ENCODE measurements at places on chromosomes 16 and 17. TPM values are rescaled to one million over a fixed set of nuclear protein-coding genes. Genes with fewer than 3 reads are reported as not detected.

Gene NRN1L
- 2.1 TPM for total RNA-seq

Gene KRTAP4-12
- not detected for total RNA-seq

Gene FBXW10
- total RNA-seq, result 0.07 TPM

Gene C17orf78
- total RNA-seq, result not detected

Gene ADAP2
- 17.6 TPM for total RNA-seq

Gene CTRB2
- total RNA-seq, result not detected

Gene TPSG1
- not detected for total RNA-seq

Gene CARD14
- 0.43 TPM for total RNA-seq

Gene TBC1D28
- not detected for total RNA-seq

Gene COPZ2
- total RNA-seq, result 34.4 TPM

GRCh38 chr16:79843631-79844043 lies 243.1 kb upstream of the MAF start:
- no peak for DNase-seq

GRCh38 chr17:77815127-77815905 lies 143.2 kb upstream of the TNRC6C start:
- no peak for DNase-seq

- DNase-seq, result peak; percentile 49
Observed at GRCh38 chr17:17849147-17849820, 12.5 kb upstream of the SREBF1 start.

- DNase-seq, result peak; percentile 33
Observed at GRCh38 chr17:55265311-55266021, 706 bp downstream of the HLF start.

GRCh38 chr16:4591706-4592470 lies 22.8 kb downstream of the UBALD1 start:
- no peak for DNase-seq

DNA sequence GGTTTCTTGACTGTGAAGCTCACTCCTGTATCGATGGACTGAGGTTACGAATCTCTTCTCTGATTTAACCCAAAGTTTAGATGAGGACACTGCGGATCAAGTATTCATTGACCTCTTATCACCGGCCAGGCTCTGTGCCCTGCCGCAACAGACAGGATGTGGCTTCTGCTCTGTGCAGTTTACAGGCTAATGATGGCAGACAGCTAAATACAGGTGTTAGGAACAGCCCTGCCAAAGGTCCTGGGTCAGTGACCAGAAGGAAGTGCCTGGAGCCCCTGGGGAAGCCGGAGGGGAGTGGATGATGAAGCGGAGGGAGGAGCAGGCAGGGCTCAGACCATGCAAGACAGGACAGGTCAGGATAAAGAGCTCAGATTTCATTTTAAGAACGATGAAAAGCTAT lies 44.4 kb downstream of the HAPSTR1 start:
- DNase-seq, result no peak

GRCh38 chr17:48037036-48037837 lies at the start of gene COPZ2:
Gene COPZ2 (minus strand): TSS chr17:48037797. CDS start chr17:48037777, 20 bp downstream.
- peak; percentile 63 for DNase-seq

GRCh38 chr16:72171236-72171635 lies 719 bp downstream of the PMFBP1 start:
- no peak for DNase-seq

GRCh38 chr17:52524096-52524637 lies 365.7 kb upstream of the CA10 start:
- DNase-seq, result no peak

GRCh38 chr16:70686376-70687101 lies 686 bp upstream of the MTSS2 start:
- DNase-seq, result no peak

DNA sequence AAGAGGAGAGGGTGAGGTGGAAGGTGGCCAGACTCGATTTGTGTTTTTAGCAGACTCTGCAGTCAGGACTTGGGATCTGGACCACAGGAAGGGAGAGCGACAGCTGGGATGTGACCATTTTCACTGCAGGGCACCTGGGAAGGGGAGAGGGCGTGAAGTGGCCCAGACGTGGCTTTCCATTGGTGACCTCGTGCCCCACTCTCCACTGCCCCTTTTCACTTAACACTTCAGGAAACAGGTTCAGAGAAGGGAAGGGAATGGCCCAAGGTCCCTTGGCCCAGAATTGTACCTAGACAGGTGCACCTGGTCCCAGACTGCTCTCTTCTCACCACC lies 22.9 kb upstream of the MPRIP start:
- no peak for DNase-seq

- no peak for DNase-seq
Observed at GRCh38 chr16:1244881-1245280, 4.4 kb downstream of the TPSAB1 start.

- no peak for DNase-seq
Observed at GRCh38 chr16:30024451-30024850, 1.5 kb downstream of the C16orf92 start.
